Brain pericyte (primary cell): ENCODE measurements at places on chromosomes 7 and 10.

DNA sequence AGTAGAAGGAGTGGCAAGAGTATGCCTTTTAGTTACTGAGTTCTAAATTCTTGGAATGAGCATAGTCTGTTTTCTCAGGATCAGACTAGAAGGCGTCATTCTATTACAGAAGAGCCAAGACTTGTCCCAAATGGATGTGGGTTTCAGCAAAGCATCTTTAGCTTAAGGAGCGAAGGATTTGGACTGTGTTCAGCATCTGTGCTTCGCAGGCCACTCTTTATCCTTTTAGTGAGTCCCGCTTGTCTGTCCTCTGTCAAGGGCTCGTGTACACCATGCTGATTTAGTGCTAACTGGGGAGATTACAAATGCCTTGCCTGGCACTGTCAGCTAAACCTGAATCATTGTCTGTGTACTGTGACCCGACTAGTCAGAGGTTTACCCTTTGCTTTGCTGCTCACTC, 465.7 kb downstream of the AUTS2 start:
- no peak for DNase-seq

- no peak for DNase-seq
These were observed 461.5 kb upstream of the GHITM start for GRCh38 chr10:83677795-83678194.

- no peak for DNase-seq
These were observed at the start of gene FAM241B for GRCh38 chr10:69629897-69630650. Gene FAM241B, plus strand, starts transcription at chr10:69630247. Its CDS starts 1,497 bp downstream, at chr10:69631744.

GRCh38 chr10:48493083-48493871, 111.6 kb downstream of the ARHGAP22 start:
- no peak for DNase-seq

DNA sequence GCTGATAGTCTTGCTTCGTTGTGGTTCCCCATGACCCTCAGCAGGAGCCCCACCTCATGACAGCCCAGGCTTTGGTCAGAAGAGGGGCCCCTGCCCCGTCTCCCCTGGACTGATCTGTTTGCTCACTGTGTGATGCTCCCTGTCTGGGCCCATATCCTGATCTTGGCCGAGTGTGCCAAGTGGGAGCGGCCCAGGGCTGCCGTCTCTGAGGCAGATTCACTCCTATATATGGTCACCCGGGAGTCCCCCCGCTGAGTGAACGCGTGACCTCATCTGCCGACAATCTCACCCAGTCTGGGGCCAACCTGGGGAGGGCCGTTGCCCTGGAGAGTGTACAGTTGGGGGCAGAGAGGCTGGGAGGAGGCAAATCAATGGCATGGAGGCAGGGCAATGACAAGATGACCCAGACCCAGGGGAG, 34.5 kb downstream of the PPIF start:
- peak; percentile 75 for DNase-seq

DNA sequence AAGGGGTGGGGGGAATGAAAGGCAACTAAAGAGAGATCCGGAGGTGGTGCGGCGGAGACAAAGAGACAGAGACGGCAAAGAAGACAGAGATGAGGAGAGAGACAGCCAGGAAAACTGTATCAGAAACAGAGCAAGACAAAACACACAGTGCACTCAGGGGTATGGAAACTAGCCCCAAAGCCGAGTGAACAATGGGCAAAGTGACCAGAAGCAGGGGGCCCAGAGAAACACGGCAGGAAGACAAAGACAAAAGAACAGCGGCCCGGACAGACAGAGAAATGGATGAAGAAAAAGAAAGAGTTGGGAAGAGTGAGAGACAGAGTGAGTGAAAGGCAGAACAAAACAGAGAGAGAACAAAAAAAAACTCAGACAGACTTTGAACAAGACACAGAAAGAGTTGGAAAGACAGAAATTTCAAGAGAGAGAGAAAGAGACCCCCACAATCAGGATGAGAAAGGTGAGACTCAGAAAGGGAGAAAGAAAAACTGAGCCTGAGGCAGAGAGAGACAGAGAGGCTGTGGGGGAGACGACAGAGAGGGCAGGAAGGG, 60.6 kb upstream of the PAX2 start:
- no peak for DNase-seq

GRCh38 chr10:126611303-126611702, 59.2 kb downstream of the C10orf90 start:
- no peak for DNase-seq

- peak; percentile 74 for DNase-seq
These were observed 91.2 kb upstream of the PARD3 start for GRCh38 chr10:34906067-34906965.

DNA sequence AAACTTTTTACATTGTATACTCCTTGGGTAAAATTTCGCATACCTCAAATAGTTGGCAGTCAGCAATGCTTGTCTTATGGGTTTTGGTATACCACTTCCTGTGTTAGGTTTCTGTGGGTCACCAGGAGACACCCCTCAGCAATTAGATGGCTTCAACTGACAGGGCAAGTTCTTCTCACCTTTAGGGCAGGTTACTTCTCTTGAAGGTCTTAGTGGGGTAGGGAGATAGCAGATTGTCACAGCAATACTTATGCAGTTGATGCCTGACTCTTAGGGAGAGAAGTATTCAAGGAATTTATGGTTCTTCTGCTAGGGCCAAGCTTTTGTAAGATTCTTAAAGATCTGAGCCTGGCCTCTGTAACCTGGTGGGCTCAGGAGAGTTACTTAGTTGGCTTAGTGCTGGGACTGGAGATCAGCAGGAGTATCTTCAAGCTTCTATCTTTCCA, 42.9 kb downstream of the MKLN1 start:
- DNase-seq: no peak

DNA sequence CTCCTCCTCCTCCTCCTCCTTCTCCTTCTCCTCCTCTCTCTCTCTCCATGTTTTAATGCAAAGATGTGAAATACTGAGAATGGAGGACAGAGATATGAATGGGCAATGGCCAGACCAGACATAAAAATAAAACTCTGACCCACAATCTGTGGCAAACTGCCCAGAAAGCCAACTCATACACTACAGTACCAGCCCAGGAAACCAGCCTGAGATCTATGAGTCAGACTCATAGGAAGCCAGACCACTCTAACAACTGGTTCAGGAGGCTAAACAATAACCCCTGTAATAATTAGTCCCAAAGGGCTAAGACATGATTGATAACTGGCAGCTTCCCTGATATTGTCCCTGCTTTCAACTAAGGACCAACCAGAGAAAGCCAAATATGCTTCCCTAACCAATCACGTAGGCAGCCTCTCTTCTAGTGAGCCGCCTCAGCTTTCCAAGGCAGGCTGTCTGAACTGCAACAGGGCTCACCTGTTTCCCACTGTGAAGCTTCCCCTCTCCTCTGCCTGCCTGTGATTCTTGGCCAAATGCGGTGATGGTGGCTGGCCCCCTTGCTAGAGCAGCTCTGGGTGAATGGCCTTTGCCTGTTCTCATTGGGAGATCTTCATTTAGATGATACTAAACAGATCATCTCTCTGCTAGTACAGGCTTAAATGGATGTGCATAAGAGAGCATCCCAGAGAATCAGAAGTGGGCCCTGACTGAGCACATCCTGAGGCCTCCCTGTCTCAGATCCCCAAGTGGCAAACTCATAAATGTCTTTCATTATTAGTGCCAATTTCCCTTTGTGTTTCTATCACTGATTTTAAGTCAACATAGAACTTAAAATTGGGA, 817.6 kb downstream of the TNS3 start:
- DNase-seq: peak; percentile 84

DNA sequence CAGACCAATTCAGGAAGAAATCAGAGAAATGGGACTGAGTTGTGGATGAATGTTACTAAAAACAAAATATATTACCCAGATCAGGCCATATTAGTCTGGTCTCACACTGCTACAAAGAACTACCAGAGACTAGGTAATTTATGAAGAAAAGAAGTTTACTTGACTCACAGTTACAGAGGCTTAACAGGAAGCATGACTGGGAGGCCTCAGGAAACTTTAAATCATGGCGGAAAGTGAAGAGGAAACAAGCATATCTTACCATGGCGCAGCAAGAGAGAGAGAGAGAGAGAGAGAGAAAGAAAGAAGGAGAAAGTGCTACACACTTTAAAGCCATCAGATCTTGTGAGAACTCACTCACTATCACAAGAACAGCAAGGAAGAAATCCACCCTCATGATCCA, 636.8 kb upstream of the GRM3 start:
- no peak for DNase-seq

GRCh38 chr7:48337781-48338180, 166.5 kb downstream of the ABCA13 start:
- DNase-seq: no peak

DNA sequence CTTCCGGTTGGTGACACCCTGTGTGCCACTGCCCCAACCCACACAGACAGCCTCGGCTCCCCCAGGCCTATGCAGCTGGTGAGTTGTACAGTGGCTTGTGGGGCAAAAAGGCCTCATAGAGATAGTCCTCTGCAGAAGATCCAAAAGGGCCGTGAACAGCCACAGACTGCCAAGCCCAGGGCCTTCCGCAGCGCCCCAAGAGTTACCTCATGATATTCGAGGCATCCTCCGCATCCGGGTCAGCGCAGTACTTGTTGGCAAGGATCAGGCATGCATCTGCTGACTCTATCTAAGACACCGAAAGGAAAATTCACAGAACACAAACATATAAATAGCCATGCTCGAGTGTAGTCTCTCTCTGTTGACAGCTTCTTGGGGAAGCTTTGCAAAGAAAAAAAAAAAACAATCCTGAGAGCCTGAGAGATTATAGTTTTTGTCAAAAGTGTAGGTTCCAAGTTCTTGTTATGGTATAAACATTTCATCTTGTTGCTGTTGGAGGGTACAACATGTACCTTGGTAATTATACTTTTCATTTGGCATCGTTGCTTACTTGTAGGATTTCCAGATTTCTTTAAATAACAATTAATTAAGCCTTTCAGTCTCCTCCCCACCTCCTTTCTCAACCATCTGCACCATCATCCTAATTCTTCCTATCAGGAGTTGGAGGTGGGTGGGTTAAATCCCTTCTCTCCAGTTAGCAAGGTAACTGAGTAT, 553.0 kb downstream of the KCNMA1 start:
- no peak for DNase-seq

GRCh38 chr10:88820748-88821401, 18.3 kb downstream of the LIPM start:
- no peak for DNase-seq

- DNase-seq: no peak
These were observed 11.3 kb upstream of the TAS2R3 start for GRCh38 chr7:141752634-141753033.

GRCh38 chr7:55024776-55025175, 6.0 kb downstream of the EGFR start:
- no peak for DNase-seq
